ENCODE measurements at places on chromosomes 2 and 18.

DNA sequence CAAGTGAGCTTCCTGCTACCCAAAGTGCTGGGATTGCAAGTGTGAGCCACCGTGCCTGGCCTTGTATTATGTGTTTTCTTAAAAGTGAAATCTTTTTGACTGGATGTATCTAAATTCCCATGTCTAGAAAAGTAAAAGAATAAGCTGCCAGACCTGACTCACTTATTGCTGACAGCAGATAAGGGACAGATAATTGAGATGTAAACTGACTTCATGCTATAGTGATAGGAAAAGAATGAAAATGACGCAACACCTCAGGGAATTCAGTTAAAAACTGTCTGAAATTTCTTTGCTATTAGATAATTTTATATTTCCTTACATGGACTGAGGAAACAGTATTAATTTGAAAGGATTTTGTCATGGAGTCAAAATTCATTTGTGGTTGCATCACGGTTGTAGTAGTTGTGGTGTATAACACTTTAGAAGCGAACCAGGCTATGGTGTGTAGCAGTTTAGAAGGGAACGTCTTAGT is 19.4 kb downstream of the TTC27 start:
- DNase-seq, result no peak

DNA sequence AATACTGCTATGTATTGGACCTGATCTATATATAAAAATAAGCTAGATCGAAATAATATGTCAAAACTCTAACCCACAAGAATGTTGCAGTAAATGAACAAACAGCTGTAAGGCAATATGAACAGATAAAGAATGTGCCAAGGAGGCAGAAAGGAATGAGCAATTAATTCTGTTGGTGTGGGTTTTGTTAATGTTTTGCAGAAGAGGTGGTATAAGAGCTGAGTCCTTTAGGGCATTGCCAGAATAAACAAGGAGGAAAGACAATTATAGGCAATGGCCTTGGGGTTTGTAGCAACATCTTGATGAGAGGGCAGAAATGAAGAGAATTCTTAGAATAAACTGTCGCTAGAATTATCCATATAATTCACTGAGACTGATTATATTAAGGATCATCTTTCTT is 240.9 kb upstream of the GULP1 start:
- no peak for DNase-seq

DNA sequence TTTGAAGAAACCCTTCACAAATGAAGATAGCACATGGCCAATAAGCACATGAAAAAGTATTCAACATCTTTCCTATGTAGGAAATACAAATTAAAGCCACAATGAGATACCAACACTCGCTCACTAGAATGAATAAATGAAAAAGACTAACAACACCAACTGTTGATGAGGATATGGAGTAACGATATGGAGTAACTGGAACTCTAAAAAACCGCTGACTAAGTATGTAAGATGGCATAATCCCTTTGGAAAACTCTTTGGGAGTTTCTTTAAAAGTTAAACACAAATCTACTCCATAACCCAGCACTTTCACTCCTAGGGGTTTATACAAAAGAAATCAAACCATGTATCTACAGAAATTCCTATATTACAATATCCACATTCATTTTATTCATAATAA is 220.5 kb downstream of the AFF3 start:
- DNase-seq, result no peak

DNA sequence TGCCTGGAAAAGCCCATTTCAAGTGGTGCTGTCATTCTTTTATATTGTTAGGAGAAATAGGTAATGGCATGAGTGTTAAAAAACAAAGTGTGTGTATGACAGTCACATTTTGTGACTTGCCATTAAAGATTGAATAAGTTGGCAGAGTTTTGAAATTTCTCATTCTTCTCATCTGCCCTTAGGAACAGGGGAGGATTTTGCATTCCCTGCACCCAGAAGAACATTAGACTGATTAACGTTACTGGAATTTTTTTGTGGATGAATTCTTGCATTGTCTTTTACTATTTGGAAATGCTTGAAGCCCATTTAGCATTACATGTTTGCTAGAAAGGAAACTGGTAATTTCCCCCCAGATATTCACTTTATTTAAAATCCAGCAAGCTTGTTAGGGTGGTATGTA is 162.2 kb downstream of the BABAM2 start:
- no peak for DNase-seq

DNA sequence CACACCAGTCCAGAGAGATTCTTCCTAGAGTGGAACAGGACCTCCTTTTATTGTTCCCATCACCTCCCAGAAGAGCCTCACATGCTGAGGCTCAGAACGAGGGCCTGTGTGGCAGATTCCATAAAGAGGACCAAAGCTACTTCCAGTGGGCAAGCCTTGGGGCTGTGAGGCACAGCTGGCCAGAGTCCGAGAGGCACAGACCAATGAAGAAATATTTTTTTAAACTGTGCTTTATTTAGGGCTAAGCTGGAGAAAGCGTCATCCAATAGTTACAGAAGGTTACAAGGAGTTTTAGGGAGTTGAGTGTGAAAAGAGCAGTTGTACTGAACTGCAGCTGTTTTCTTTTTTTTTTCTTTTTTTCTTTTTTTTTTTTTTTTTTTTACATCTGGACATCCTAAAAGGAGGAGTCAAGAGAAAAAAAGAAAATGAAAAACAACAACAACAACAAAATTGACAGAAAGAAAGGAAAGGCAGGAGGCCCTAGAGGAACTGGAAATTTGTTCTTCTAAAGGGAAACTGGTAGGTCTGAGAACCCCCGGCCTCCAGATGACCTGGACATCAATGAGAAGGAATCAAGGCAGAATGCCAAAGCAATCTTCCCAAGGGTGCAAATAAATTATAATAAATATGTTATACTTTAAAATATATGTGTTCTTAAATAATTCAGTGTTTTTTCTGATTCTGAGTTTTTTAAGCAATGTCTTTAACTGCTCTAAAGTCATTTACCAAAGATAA is 322.6 kb downstream of the CELF4 start:
- DNase-seq, result no peak

DNA sequence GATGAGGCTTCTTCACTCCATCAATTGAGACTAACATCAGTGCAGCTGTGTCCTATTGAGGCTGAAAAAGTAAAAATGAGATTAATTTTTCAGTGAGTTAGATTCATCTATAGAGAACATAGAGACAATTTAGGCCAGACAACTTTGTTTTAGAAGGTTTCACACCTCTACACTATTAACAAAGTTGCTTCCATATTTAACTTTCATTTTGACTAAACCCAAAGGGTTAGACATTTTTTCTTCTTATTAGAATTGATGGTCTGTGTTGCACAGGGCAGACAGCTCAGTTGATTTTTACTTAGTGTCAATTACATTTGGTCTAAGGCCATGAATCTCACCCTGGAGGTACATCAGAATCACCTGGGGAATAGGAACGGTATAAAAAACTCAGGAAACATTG is 130.2 kb upstream of the NXPH2 start:
- DNase-seq, result no peak
